ENCODE measurements at places on chromosomes 12 and 14. TPM values are rescaled to one million over a fixed set of nuclear protein-coding genes. Genes with fewer than 3 reads are reported as not detected.

IFT81 gene
- 19.0 TPM for total RNA-seq

DNA sequence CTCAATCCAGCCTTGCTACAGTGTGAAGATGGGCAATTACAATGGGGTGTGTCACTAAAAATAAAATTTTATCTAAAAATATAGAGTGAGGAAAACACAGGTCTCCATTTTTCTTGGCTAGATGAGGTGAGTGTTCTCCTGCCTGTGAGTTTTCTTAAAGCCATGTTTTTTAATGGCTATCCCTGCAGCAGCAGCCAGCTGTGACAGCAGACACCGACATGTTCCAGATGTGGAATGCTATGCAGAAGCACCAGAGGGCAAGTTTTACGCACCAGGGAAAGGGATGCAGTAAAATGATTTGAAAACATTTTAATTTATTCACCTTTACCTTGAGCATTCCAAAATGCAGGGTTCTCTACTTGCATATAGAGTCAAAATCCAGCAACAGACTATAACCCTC is 577.0 kb upstream of the STXBP6 start:
- H3K36me3 ChIP-seq = no peaks in the 10 kb centered on the region
- H3K27ac ChIP-seq = no peak overlapping the region
- no peaks in the 10 kb centered on the region for H3K27me3 ChIP-seq
- no peak for DNase-seq

FLVCR2 gene
- 4.6 TPM for total RNA-seq

- H3K4me3 ChIP-seq = no peak overlapping the region
- no peak overlapping the region for H3K27ac ChIP-seq
- H3K36me3 ChIP-seq = peaks cover 9% of the 10 kb centered on the region
- no peaks in the 10 kb centered on the region for H3K27me3 ChIP-seq
- DNase-seq = no peak
Observed at GRCh38 chr14:103480595-103480994, 42.0 kb downstream of the CKB start.

GRCh38 chr14:69133206-69134125 is 19.5 kb downstream of the DCAF5 start:
- no peaks in the 10 kb centered on the region for H3K4me1 ChIP-seq
- no peaks in the 10 kb centered on the region for H3K27me3 ChIP-seq
- DNase-seq = no peak
- no peaks in the 10 kb centered on the region for H3K36me3 ChIP-seq
- no peak overlapping the region for H3K4me3 ChIP-seq

DNA sequence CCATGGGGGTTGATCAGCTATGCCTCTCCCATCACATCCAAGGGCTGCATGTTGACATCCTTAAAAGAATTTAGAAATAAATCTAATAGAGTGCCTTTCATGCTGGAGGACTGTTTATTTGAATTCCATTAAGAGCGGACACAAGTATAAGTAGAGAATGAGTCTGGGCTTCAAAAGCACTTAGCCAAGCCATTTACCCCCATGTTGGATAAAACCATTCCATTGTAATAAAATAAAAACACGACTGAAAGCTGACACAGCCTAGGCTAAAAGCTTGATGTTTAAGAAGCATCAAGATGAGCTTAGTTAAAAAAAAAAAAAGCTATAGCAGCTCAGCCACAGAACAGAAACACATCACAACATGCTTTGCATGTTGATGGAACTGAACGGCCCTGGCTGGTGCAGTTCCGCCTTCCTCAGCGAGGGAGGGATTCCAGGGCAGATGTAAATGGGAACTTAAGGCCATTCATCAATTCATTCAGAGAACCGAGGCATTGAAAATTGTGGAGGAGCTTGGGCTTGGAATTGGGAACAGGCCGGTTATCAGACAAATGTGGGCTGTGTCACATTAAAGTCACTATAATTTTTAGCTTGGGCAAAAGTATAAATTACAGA is 41.2 kb downstream of the TMEM132D start:
- DNase-seq = no peak
- no peaks in the 10 kb centered on the region for H3K36me3 ChIP-seq
- H3K4me1 ChIP-seq = no peaks in the 10 kb centered on the region

SNAPC1 gene
- total RNA-seq = 4.6 TPM

DAO gene
- total RNA-seq = not detected

GRCh38 chr12:50218386-50218785 is 51.2 kb upstream of the CERS5 start:
- no peak for DNase-seq
- no peak overlapping the region for H3K27ac ChIP-seq
